Tibial nerve (tissue), 4 donors: ENCODE measurements at places on chromosomes 11 and 22.

GRCh38 chr22:28600546-28601143 is 79.0 kb downstream of the TTC28 start:
- H3K27me3 ChIP-seq: no peaks in the 10 kb centered on the region
- DNase-seq: no peak
- no peak overlapping the region for H3K27ac ChIP-seq
- H3K36me3 ChIP-seq: no peaks in the 10 kb centered on the region
- no peak overlapping the region for H3K4me3 ChIP-seq
- no peaks in the 10 kb centered on the region for H3K4me1 ChIP-seq

- H3K4me1 ChIP-seq: peaks cover 13% of the 10 kb centered on the region
- no peak for DNase-seq
- no peak overlapping the region for H3K27ac ChIP-seq
- H3K4me3 ChIP-seq: no peak overlapping the region
Measured at GRCh38 chr11:72630104-72630852, 43.9 kb downstream of the PDE2A start.

DNA sequence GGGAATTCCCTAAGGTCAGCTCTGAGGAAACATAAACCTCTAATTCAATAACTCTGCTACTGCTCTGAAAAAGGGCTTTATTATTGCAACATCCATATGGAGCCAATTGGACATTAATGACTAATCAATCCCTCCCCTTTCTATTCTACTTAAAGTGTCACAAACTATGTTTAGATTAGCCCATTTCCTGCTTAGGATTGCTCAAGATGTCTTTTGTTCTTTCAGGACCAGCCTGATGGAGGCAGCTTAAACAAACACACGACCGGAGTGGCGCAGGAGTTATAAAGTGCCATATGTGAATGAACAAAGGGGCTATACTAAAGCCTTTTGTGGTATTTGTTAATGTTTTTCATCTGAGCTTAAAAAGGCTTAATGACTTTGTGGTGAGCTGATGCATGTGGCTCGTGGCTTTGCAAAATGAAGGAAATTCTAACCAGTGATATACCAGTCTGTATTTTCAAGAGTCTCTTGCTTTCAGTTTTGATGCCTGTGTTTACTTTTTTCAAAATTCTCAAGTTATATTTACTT is 354.4 kb downstream of the SOX6 start:
- H3K27ac ChIP-seq: no peak overlapping the region
- H3K27me3 ChIP-seq: no peaks in the 10 kb centered on the region
- DNase-seq: no peak
- H3K4me3 ChIP-seq: no peak overlapping the region

DNA sequence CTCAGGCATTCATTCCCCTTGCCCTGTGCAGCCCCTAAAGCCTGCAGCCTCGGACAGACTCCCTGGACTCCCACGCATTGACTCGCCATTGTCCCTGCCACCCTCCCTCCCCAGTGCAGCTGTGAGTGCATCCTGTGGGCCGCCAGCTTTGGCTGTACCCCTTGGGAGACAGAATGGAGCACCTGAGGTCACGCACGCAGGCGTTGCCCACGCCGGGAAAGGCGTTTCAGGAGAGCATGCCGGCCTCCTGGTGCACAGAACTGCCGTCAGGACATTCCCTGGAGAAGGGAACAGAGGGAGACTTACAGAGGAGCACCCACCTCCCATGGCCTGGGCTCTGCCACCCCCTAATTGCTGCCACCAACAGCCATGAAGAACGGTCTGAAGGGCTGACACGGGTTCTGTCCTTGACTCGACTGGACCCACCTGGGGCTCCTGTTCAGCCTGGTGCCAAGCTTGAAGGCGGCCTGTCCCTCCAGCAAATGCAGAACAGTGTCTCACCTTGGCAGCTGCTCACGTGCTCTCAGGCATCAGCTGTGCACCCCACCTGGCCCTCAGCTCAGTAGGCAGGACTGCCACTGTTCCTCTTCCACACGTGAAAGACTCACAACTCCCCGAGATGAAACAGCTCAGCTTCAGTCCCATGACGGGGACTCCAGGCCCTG is 503.8 kb downstream of the BRD1 start:
- no peak for DNase-seq
- no peak overlapping the region for H3K4me3 ChIP-seq
- H3K36me3 ChIP-seq: no peaks in the 10 kb centered on the region
- no peak overlapping the region for H3K27ac ChIP-seq

DNA sequence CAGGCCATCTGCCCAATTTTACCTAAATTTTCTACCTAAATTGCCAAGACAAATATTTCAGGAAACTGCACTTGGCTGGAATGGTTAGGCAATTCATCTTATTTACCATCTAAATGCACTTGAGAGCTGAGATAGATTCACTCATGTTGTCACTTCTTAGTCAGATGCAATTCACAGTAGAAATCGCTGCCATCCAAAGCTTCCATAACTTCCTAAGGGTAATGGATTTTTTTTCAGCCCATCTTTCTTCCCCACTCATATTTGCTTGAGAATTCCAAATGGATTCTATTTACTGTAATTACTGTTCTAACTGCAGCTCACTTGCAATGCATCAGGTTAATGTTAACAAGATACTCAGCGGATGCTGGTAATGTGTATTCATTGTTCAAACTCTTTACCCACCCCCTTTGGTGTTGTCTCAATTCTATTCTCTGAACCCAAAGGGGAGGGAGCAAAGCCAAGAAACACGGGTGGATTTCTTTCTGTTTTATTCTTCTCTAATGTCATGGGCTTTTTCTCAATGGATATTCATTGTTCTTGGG is 96.0 kb downstream of the TENM4 start:
- H3K4me3 ChIP-seq: no peak overlapping the region
- no peaks in the 10 kb centered on the region for H3K27me3 ChIP-seq
- no peak overlapping the region for H3K27ac ChIP-seq
- H3K4me1 ChIP-seq: no peaks in the 10 kb centered on the region
- DNase-seq: no peak

DNA sequence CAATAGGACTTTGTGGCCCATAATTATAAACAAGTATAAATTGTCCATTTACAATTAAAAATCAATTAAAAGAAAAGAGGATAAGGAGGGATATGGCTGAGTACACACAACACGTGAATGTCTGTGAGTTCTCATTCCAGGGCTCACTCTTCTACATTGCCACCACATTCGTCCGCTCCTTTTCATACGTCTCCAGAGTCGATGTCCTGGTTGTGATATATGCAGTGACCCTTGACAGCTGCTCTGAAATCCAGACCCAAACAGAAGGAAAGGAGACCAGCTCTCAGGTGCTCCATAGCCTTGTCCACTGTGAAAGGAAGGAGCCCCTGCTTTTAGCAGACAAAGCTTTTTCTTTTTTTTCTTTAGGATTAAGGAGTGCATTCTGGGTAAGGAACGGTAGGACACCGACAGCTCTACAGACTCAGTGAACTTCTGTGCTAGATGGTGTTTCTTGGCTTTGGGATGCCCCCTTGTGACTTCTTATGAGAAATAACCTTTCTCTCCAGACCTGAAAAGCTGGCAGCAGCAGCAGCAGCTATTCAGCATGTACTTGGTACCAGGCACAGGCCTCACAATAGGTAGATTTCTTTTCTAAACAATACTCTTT is 19.7 kb upstream of the DNAJB13 start:
- no peak for DNase-seq
- H3K27ac ChIP-seq: no peak overlapping the region
- no peaks in the 10 kb centered on the region for H3K27me3 ChIP-seq
- no peak overlapping the region for H3K4me3 ChIP-seq

DNA sequence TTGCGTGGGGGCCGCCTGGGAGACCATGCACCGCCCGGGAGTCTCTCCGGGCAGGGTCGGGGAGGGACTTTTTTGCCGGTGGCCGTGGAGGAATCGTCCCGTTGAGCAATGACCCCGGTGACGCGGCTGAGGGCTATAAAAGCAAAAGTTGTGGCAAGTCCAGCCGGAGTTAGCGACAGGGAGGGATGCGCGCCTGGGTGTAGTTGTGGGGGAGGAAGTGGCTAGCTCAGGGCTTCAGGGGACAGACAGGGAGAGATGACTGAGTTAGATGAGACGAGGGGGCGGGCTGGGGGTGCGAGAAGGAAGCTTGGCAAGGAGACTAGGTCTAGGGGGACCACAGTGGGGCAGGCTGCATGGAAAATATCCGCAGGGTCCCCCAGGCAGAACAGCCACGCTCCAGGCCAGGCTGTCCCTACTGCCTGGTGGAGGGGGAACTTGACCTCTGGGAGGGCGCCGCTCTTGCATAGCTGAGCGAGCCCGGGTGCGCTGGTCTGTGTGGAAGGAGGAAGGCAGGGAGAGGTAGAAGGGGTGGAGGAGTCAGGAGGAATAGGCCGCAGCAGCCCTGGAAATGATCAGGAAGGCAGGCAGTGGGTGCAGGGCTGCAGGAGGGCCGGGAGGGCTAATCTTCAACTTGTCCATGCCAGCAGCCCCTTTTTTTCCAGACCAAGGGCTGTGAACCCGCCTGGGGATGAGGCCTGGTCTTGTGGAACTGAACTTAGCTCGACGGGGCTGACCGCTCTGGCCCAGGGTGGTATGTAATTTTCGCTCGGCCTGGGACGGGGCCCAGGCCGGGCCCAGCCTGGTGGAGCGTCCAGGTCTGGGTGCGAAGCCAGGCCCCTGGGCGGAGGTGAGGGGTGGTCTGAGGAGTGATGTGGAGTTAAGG is at the start of gene NEAT1:
NEAT1 (plus strand) TSS at position 166 of the 883 bp plus-strand sequence.
- peak within 1 kb of the TSS; percentile 100 for H3K27ac ChIP-seq
- H3K4me1 ChIP-seq: peaks cover 40% of the 10 kb centered on the region
- H3K4me3 ChIP-seq: peak within 1 kb of the TSS; percentile 80
- H3K36me3 ChIP-seq: peaks cover 12% of the 10 kb centered on the region
- peak; percentile 98 for DNase-seq

DNA sequence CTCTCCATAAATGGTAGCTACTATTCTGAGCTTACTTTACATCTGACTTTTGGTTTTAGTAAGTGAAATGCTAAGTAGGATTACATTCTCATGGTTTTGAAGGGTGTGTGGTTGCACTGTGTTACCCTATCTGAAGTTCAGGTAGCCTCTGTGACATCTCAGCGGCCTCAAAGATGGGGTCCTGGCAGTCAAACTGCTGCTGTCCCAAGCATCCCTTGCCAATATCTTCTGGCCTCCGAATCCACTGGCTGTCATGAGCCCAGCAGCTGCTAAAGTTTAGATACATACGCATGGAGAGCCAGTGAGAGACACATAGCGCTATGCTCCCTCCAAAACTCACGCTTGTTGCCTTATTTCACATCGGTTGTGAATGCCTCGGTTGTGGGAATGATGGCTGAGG is 34.9 kb downstream of the UBASH3B start:
- no peak overlapping the region for H3K27ac ChIP-seq
- H3K4me1 ChIP-seq: no peaks in the 10 kb centered on the region
- H3K36me3 ChIP-seq: no peaks in the 10 kb centered on the region
- H3K4me3 ChIP-seq: peak overlapping the region; percentile 27
- DNase-seq: no peak

DNA sequence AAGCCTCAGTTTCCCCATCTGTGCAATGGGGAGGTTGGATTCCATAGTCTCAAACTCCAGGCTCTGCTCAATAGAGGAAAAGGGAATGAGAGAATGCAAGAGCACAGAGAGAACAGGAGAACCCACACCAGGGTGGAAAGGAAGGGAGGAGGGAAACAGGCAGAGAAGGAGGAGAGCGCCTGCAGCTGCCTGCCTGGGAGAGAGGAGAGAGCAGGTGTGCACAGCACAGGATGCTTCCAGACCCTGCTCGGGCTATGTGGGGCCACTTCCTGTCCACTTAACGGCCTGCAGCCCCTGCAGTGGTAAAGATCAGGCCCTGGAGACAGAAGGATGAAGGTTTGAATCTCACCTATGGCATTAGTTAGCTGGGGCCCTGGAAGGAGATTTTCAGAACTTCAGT is 12.3 kb downstream of the LRRC32 start:
- H3K27ac ChIP-seq: no peak overlapping the region
- H3K4me1 ChIP-seq: peaks cover 74% of the 10 kb centered on the region
- H3K4me3 ChIP-seq: no peak overlapping the region
- no peaks in the 10 kb centered on the region for H3K27me3 ChIP-seq

GRCh38 chr11:128965485-128965884 is 22.8 kb upstream of the TP53AIP1 start:
- no peaks in the 10 kb centered on the region for H3K27me3 ChIP-seq
- no peaks in the 10 kb centered on the region for H3K4me1 ChIP-seq
- H3K36me3 ChIP-seq: no peaks in the 10 kb centered on the region
- H3K27ac ChIP-seq: no peak overlapping the region
- H3K4me3 ChIP-seq: no peak overlapping the region

DNA sequence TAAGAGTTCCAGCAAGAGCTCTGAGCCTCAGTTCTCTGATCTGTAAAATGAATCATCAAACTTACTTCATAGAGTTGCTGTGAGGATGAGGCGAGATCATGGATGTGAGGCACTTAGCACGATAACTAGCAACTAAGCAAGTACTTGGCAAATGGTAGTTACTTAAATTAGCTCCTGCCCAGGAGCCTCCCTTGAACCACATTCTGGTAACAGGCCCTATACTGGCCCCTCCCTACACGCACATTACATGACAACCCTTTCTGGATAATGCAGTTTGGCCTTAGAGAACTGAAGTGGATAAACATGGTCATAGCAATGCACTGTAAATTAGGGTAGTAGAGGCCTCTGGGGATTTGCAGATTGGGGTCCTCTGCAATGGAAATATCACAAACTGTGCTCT is 187.4 kb upstream of the NARS2 start:
- H3K27ac ChIP-seq: no peak overlapping the region
- no peaks in the 10 kb centered on the region for H3K36me3 ChIP-seq
- no peak overlapping the region for H3K4me3 ChIP-seq
- H3K27me3 ChIP-seq: no peaks in the 10 kb centered on the region
- DNase-seq: no peak
- H3K4me1 ChIP-seq: no peaks in the 10 kb centered on the region

- peaks cover 11% of the 10 kb centered on the region for H3K36me3 ChIP-seq
- DNase-seq: no peak
- H3K4me3 ChIP-seq: no peak overlapping the region
- H3K27me3 ChIP-seq: no peaks in the 10 kb centered on the region
- H3K4me1 ChIP-seq: no peaks in the 10 kb centered on the region
Measured at GRCh38 chr11:20031155-20032001, 128.9 kb downstream of the DBX1 start.

DNA sequence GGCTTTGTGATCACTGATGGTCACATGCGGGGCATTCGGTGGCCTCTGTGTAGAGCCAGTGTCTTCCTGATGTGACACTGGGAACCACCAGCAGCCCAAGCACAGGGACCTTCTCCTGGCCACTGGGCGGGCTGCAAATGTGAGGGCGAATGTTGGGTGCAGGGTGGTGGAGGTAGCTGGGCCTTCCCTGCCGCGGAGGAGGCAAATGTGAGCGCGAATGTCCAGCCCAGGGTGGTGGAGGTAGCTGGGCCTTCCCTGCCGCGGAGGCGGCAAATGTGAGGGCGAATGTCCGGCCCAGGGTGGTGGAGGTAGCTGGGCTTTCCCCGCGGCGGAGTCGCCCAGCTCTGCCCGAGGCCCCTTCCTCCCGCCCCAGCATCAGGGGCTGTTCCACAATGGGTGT is 23.3 kb downstream of the PTDSS2 start:
- no peak for DNase-seq
- no peaks in the 10 kb centered on the region for H3K27me3 ChIP-seq
- no peak overlapping the region for H3K4me3 ChIP-seq
- no peak overlapping the region for H3K27ac ChIP-seq
